Sigmoid colon (tissue), 7 donors: ENCODE measurements at places on chromosomes 6 and 20. TPM values are rescaled to one million over a fixed set of nuclear protein-coding genes. Genes with fewer than 3 reads are reported as not detected.

MTCH1 gene
- polyA plus RNA-seq: 141 TPM

CFB gene
- 9.5 TPM for polyA plus RNA-seq

PROKR2 gene
- not detected for polyA plus RNA-seq

PPIL6 gene
- polyA plus RNA-seq: 1.4 TPM

PTCRA gene
- polyA plus RNA-seq: 0.23 TPM

EBF4 gene
- 1.2 TPM for polyA plus RNA-seq

SMOC2 gene
- polyA plus RNA-seq: 4.2 TPM

EYA4 gene
- not detected for polyA plus RNA-seq

DAAM2 gene
- polyA plus RNA-seq: 8.5 TPM

HLA-G gene
- 0.09 TPM for polyA plus RNA-seq

LY6G6F gene
- polyA plus RNA-seq: not detected

C20orf202 gene
- not detected for polyA plus RNA-seq

RAD21L1 gene
- not detected for polyA plus RNA-seq

TGM3 gene
- 0.42 TPM for polyA plus RNA-seq

SYS1 gene
- 35.6 TPM for polyA plus RNA-seq

SNAP91 gene
- 1.7 TPM for polyA plus RNA-seq

TMEM151B gene
- not detected for polyA plus RNA-seq

RNF8 gene
- polyA plus RNA-seq: 10.2 TPM

ENPP5 gene
- 1.7 TPM for polyA plus RNA-seq

RAET1G gene
- 0.23 TPM for polyA plus RNA-seq

FOXF2 gene
- 4.8 TPM for polyA plus RNA-seq

GPRC6A gene
- polyA plus RNA-seq: not detected

OSTM1 gene
- 3.6 TPM for polyA plus RNA-seq

NRSN1 gene
- polyA plus RNA-seq: not detected

APOM gene
- 3.6 TPM for polyA plus RNA-seq

ZSCAN23 gene
- 0.79 TPM for polyA plus RNA-seq

HNF4A gene
- polyA plus RNA-seq: 52.9 TPM
